ENCODE measurements at places on chromosomes 5 and 9.

GRCh38 chr9:110188101-110188500 is 19.9 kb downstream of the C9orf152 start:
- peak; percentile 61 for DNase-seq

DNA sequence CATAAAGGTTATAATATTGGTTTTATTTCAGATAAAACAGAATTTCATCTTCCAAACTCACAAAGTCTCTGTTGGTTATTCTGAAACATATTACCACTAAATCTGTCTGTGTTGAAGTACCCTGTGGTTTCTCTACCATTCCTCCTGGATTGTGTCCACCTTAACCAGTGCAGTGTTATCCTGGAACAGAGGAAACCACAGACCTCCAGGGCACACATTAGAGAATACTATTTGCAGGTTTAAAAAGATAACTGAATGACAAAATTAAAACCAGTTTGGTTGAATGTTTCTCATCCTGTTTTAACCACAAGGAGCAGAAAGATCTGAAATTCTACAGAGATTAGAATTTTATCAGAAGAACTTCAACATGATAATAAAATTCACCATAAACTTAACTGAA is 251.8 kb downstream of the CWC27 start:
- DNase-seq, result no peak

- peak; percentile 95 for DNase-seq
Observed at GRCh38 chr5:10352430-10353240, 860 bp upstream of the MARCHF6 start.

- no peak for DNase-seq
Observed at GRCh38 chr5:56466136-56466816, 233.1 kb upstream of the ANKRD55 start.

DNA sequence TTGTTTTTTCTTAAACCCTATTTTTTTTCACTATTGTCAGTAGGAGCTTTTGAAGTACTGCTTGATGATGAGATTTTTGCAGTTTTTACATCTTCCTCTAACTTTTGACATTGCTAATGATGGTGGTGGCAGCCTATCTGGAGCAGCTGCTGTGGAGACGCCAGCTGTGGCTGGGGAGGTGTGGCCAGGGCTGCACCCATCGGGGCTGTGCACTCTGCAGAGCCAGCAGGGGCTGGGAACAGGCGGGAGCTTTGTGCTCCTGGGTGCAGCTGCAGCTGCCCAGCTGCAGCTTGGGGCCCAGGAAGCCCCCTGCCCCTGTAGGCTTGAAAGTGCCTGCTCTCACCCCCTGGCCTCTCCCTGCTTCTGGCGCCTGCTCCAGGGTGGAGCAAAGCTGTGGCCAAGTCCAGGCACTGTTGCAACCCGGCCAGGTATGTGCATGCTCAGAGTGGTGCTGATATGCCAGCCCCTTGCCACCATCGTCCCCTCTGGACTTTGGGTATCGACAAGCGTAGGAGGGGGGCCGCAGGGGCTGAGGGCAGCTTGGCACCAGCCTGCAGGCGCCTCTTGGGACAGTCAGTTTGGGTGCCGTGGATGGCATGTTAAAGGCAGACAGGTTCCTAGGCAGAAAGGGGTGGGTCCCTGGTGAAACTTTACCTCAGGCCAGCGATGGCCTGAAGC is 39.2 kb downstream of the FER start:
- DNase-seq, result no peak

DNA sequence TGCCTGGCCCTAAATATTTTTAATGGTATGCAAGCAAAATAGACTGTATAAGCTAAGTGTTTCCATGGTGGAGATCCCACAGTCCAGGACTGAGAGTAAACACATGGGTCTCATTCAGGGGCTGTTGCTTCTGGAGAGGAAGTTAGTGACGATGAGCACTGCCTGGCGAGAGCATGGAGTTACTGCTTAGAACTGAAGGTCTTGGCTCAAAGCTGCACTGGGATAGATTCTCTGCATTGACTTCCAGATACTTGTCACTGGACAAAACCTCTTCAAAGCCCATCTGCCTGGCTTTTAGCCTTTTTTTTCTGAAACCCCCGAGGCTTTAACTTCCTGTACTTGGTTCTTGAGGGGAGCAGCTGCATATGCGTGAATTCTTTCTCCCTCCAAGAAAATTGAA is 39.2 kb downstream of the GPR107 start:
- DNase-seq, result no peak

DNA sequence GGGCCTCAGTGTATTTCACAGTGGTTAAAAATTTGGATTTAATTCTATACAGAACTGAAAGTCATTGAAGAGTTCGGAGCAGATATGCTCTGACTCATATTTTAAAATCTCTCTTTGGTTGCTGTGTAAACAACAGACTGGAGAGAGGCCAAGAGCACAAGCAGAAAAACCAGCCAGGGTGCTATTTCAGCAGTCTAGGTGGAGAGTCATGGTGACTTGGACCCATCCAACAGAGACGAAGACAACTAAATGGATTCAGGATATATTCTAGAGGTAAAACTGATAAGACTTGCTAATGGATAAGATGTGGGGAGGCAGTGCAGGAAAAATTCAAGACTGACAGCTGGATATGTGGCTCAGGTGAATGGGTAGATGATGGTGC is 168.9 kb downstream of the MAPKAP1 start:
- no peak for DNase-seq

DNA sequence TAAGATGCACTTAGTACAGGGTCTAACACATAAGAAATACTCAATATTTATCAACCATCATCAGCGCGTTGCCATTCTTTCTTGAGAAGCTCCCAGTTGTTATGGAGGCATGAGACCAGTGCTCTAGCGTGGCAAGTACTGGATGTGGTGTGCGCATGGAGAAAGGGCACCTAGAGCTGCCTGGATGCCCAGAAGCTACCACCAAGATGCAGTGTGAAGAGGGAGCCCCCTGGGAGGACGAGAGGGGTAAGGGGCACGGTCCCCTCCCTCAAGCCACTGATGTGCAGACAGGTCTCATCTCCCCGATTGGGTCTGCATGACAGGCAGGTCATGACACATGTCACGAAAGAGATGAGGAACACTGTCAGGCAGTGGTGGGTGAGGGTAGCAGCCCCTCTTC is 127.7 kb upstream of the CXCL14 start:
- DNase-seq, result no peak

DNA sequence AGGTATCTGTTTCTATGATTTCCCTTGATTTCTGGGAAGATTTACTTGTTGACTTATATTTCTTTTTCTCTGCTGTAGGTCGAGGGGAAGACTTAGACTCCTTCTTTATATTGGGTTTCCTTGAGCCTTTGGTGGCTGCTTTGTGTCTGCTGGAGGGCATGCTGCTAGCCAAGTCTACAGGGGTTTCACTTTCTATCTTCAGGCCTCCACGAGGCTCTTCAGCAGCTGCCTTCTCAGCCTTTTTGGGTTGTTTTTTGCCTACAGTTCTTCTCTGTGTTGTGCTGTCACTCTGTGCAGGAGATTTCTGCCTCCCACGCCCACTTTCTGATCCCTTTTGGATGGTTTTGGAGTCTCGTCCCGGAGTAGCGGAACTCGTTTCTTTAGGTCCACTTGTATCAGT is 23.2 kb downstream of the LEAP2 start:
- DNase-seq, result no peak

DNA sequence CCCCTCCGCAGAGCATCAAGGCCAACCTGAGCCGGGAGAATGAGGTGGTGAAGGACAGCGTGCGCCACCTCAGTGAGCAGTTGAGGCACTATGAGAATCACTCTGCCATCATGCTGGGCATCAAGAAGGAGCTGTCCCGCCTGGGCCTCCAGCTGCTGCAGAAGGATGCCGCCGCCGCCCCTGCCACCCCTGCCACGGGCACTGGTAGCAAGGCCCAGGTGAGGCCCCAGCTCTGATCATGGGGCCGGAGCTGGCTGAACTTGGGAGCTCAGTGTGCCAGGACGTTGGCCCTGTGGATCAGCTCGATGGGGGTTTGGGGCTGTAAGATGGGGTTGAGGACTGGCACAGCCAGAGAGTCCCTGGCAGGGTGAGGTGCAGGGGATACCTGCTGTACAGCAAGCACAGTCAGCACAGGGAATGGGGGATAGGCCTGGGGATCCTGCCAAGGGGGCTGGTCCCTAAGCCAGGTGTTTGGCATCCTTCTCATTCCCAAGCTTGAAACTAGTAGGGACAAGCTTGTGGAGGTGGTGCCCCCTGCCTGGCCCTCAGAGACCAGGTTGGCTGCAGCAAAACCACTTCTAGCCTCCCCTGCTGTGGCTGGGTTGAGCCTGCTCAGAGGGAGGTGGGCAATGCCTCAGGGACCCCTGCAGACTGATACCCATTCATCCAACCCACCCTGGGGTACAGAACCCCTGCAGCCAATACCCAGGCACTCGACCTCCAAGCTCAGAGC is 22.5 kb downstream of the OLFML2A start:
- DNase-seq, result no peak

DNA sequence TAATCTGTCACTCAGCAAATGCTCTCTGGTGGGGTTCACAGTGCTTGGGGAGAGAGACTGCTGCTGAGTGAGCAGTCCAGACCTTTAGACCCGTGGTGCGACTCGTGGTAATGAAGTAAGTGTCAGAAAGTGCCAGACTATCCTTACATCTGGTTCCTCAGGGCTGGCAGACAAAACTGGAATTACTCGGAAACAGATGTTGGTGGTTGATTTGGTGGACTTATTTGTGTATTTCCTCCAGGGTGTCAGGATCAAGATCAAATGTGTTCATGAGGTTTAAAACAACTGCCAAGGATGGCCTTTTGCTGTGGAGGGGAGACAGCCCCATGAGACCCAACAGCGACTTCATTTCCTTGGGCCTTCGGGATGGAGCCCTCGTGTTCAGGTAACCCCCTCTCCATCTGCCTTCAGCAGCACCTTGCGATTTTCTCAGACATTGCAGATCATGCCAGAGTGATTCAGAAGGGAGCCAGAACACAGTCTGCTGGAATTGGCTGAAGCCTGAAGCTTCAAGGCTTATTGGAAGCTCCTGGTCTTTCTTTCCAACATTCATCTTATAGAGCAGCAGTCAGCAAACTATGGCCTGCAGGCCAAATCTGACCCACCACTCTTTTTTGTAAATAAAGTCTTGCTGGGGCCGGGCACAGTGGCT is 105.2 kb downstream of the LIFR start:
- no peak for DNase-seq

DNA sequence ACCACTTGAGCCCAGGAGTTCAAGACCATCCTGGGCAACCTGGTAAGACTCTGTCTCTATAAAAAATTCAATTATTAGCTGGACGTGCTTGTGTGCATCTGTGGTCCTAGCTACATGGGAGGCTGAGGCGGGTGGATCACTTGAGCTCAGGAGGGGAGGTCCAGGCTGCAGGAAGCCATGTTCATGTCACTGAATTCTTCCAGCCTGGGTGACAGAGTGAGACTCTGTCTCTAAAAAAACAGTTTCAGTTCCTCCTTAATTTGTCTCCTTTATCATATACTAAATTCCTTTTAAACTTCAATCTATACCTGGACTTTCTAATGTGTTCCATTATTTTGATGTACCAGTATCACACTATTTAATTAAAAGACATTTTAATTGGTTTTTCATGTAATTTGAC is 422.2 kb upstream of the TLE4 start:
- DNase-seq, result no peak

- DNase-seq, result no peak
Observed at GRCh38 chr9:76878933-76879332, 27.0 kb downstream of the PRUNE2 start.

GRCh38 chr9:87725356-87725899 is 491 bp upstream of the CTSL start:
- DNase-seq, result no peak

DNA sequence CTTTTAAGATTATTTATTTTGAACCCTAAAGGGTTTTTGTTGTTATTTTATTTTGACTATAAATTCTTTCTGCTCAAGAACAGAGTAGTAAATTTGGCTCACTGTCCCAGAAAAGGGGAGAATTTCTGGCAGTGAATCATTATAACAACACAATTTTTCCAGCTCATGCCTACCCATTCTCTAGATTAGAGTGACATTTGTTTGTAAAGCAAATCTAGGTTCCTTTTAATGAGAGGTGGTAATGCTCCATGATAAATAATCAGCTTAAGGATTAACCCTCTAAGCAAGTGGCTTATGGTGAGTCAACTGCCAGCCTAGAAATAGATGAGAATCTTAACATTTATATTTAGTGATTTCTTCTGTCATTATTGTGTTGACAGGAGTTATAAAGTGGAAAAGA is 409.2 kb downstream of the NFIB start:
- DNase-seq, result no peak

DNA sequence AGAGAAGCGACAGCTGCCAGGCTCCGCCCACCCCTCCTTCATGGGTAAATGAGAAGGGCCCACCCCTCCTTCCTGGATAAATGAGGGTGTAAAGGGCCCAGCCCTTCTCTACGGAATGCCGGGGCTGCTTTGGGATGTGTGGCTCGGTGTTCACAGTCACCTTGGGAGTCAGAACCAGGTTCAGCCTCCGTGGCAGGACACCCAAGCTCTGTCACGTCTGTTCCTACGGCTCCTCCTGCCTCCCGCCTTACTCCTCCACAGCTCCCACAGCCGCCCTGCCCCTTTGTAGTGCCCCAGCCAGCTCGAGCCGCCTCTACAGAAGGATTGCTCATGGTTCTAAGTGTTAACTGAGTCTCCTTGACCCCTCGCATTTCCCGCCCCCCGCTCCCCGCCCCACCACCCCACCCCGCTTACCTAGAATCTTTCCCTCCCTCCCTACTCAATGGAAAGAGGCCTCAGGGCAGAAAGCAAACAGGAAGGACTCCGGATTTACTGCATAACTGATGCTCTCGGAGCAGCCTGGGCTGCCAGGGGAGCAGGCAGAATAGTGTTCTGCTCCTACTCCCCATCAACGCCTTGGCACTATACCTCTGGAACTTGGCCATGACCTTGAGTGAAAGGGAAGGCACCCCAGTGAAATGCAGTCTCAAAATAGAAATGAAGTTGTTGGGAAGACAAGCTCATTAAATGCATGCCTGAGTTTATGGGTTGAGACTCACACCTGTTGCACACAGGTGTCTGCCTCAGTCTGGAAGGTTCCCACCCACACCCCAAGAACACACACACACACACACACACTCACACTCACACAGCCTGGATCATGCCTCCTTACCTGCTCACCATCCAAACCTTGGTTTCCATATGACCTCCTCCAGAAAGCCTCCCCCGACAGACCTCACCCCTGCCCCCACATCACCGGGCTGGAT is 59.6 kb downstream of the NEURL1B start:
- no peak for DNase-seq

GRCh38 chr9:89657765-89658164 is 53.0 kb downstream of the GADD45G start:
- peak; percentile 80 for DNase-seq

DNA sequence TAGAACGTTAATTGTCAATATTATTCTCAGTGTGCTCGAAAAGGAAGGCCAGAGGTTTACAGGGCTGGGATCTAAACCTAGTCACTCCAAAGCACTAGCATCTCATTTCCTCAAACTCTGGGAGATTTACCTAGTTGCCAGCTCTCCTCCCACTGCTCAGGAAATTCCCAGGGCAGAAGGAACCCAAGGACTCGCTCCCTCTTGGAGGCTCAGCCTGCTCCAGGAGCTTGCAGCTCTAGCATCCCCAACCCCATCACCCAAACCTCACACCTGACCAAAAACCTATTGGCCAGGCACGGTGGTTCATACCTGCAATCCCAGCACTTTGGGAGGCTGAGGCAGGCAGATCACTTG is 26.0 kb downstream of the SERINC5 start:
- no peak for DNase-seq
